ENCODE measurements at places on chromosomes 2 and 18.

DNA sequence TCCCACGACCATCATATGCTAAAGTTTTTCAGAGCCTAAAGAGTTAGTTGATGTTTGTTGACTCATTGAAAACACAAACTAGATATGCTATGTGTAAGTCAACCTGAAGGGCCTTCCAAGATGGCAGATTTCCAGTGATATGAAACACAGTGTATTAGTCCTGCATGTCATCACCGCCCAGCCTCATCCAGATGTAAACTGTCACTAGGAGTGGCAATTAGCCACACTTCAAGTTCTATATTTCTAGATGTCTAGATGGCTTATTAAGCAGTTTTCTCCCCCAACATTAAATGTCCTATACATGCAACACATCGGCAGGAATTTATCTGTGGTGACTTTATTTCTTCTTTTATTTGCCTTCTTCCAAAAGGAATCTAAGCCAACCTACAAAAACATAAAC is 444.1 kb upstream of the SMIM21 start:
- DNase-seq = no peak

- no peak for DNase-seq
Observed at GRCh38 chr2:113078350-113078839, 10.6 kb downstream of the IL1F10 start.

- no peak for DNase-seq
Observed at GRCh38 chr2:217437290-217437870, 565.4 kb downstream of the TNS1 start.

- no peak for DNase-seq
Observed at GRCh38 chr2:218332920-218333645, 23.6 kb upstream of the CATIP start.

DNA sequence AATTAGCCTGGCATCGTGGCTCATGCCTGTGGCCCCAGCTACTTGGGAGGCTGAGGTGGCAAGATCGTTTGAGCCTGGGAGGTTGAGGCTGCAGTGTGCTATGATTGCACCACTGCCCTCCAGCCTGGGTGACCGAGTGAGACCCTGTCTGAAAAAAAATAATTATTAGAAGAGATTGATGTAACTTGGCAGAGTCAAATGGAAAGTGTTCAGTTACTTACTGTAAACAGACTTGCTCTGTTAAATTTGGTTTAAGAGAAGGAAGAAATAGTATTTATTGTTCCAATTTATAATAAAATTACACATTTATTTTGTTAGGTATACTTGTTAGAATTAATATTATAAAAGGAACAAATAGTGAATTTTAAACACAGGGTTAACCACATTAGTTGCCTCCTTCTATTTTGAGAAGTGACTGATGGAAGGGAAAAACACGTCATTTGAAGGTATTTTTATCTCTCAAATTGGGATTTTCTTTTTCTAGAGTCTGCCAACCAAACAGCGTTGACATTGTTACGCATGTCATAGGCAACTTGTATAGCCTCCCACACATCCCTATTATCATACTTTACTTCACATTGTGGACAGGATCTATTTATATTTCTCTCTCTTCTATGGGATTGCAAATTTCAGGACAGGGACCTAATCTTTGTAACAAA is 118.8 kb upstream of the B3GNT2 start:
- DNase-seq = no peak

DNA sequence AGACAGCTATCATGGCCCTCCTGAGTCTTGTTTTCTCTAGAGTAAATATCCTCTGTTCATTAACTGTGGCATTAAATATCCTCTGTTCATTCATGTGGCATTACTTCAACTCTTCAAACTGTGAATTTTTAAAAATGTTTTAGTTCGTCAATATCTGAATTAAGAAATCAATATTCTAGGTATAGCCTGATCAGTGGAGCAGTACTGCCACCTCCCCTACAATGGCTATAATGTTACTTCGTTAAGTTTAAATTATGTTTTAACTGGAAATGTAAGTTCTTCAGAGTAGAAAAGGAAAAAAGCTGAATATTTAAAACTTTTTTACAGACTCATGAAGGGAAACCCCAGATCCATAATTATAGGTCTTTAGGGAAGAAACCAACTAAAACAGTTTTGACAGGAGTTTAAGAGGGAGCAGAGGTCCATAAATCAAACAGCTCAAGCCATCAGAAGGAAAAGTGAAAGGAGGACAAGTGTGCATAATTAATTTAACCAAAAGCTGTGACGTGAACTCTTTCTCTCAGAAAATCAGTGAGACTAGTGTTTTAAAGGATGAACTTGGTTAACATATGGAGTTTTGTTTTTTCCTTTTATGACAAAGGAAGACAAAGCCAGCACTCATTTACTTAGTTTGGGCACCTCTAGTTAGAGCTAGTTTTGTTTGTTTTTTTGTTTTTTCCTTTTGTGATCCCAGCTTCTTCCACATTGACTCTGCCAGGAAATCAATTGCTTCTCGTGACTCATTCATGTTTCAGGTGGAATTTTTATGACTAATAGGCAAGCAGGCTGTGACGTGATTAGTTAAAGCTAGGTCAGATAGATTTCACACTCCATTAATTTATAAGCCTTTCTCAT is 44.9 kb downstream of the RBBP8 start:
- no peak for DNase-seq

GRCh38 chr2:104177179-104177578 is 676.7 kb upstream of the POU3F3 start:
- DNase-seq = no peak

DNA sequence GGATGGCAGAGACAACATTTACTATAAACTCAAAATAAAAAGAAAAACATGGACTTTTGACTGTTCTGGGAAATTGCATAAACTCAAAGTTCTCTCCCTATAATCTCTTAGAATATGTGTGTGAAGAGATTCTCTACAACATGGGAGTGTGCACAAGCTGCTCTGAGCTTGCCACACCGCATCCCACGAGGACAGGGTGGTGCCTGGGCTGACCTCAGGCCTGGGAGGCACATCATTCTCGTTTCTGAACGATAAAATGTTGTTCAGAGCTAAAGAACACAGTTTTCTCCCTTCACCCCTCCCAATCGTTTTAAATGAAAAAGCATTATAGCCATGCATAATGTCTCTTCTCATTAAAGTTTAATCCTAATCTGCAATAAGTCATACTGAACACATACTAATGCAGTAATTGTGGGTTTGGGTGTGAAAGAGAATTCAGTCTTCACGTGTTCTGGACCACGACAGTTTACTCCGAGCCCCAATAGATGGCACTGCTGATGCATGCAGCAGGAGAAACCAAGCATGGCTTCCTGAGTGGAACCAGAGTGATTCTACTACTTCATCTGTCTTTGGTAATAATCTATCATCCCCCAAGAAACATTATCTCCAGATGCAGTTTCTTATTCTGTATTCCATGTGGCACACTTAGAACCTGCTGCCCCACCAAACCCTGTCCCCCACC is 46.9 kb upstream of the LAMA1 start:
- DNase-seq = no peak

- peak; percentile 48 for DNase-seq
Observed at GRCh38 chr2:191020742-191021381, 6.9 kb upstream of the STAT1 start.

DNA sequence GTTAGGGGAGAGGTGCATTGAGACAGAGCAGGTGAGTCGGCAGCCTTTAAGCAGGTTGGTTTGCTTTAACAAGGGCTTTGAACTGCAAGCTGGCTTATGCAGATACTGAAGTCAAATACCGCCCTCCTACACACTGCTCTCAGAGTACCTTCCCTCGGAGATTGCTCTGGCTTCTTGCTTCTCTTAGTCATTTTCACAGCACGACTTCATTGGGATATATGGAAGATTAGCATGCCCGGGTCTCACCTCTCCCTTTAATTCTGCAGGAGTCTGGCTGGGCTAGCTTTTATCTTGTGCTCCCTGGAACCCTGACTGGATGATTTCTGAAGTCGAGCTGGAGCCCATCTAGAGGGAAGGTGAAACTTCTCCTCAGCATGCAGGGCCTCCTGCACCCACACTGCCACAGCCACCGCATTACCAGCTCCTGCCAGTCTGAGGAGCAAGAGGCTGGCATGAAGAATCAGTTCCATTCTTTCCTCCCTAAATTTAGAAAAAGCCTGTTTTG is 395.5 kb upstream of the HNRNPA3 start:
- DNase-seq = no peak

- DNase-seq = no peak
Observed at GRCh38 chr2:235232449-235233433, 261.1 kb upstream of the AGAP1 start.

DNA sequence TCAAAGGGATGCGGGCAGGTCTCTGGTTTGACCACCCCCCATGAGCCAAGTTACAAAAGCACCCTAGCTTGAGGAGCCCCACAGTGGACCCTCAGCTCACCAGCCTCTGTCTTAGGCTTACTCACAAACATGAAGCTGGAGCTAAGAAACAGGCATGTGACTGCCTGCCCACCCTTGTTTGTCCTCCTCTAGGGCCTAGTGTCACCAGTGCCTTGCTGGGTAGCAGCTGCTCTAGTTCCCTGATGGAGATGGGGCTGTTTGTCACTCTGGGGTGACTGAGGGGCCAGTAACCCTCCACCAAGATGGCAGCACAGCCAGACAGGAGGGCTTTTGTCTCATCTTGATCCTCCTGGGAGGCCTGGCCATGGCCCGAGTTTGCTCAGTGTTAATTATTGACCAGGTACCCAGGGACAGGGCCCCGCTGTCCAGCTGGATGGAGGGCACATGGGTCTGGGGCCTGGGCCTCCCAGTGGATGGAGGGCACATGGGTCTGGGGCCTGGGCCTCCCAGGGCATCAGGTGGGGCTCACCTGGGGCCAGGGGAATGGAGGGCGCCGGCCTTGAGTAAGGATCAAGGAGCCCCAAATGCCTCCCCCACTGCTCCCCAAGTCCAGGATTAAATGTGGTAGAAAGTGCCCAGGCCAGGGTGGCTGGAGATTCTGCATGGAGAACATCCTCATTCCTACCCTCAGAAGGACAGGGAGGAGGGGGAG is 185.9 kb upstream of the HAAO start:
- no peak for DNase-seq

GRCh38 chr2:38789691-38790090 is 11.7 kb downstream of the GEMIN6 start:
- no peak for DNase-seq

GRCh38 chr2:174635776-174636404 is 38.3 kb upstream of the WIPF1 start:
- DNase-seq = no peak

GRCh38 chr2:9160732-9161131 is 45.9 kb upstream of the ASAP2 start:
- no peak for DNase-seq

DNA sequence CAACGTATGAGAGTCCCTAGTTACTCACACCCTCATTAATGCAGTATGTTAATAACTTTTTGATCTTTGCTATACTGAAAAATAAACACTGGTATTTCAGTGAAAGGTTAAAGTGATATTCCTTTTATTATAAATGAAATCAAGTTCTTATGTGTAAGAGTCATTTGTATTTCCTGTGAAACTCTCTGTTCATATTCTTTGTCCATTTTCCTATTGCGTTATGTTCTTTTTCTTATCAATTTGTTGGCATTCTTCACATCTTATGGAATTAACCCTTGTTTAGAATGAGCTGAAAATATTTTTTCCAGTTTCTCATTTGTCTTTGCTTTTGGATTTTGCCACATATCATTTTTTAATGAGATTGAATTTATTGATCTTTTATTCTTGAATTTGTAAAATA is 44.8 kb downstream of the NDUFAF7 start:
- no peak for DNase-seq

GRCh38 chr2:19687017-19687659 is 214.6 kb downstream of the TTC32 start:
- no peak for DNase-seq

DNA sequence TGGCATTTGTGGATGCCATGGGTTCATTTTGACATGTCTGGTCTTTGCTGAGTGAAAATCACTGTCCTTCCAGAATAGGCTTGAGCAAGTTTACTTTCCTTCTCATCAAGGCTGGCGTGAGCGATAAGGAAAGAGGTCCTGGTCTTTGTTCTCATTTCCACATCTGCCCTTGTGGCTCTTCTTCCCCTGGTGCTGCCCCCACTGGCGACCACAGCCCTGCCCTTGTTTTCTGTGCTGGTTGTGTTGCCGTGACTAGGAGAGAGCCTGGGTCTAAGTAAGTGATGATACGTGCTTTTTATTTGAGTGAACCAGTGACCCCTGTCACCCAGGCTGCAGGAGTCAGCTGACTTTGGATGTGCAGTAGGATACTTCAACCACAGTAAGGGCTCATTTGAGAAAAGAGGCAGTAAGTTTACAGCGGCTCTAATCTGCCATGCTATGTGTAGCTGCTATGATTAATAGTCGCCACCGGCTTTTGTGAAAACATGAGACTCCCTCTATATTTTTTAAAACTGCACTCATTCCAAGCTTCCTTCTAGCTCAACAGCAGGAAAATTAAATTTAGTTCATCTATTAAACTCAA is 441.7 kb downstream of the RNF144A start:
- DNase-seq = no peak

DNA sequence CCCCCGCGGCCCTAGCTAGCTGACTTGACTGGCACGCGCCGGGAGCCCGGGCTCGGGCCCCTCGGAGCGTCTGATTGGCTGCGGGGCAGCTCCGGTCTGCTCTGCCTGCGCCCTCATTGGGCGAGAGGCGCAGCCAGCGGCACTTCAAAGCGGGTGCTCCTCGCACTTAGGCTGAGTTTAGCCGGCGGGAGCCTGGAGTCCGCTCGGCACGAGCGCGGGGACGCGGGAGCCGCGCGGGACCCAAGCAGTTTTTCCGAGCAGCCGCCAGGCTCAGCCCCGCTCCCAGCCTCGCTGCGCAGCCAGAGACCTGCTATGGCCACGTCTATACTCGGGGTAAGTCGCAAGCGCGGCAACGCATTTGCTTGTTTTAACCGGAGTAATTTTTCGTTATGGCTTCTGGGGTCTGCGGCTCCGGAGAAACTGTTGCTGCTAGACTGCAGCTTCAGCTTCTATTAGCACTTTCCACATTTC is at the start of gene SP9:
SP9 (plus strand) TSS at position 174 of the 471 bp plus-strand sequence; CDS start at position 313, 139 bp downstream.
- DNase-seq = no peak

DNA sequence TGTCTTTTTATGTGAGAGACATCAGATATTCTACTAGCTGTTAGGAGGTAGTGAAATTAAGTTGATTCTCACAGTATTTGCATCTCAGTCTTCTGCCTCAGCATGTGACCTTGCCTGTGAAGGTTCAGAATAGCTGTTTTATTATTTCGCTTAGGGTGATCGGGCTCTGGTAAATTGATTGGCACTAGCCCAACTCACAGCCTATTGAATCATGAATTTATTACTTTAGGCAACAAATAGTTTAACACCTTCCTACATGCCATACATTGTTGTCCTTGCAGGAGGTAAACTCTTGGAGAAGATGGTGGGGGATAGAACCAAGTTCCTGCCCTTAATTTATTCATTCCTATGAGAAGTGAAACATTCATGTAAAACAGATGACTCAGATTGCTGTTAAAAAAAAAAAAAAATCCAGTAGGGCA is 101.9 kb downstream of the GPD2 start:
- no peak for DNase-seq

- DNase-seq = no peak
Observed at GRCh38 chr2:70891572-70892357, 43.9 kb upstream of the ATP6V1B1 start.

DNA sequence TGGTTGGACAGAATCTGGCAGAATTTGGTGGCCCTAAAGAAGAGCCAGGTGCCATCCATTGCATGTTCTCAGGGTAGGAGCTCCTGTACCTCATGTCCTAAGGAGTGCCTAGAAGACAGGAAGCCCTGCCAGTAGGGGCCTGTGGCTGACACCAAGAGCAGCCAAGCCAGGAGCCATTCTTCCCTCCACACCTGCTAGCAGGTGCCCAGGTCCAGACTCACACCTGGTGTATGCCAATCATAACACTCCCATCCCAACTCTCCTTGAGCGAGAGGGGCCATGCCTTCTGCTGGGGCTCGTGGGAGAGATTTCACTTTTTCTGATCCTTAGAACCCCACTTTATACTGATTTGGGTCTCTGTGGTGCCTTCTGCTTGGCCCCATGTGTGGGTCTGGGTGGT is 26.5 kb upstream of the TMEM37 start:
- DNase-seq = no peak

All from C1 segment of cervical spinal cord (tissue), 14 donors.